ENCODE measurements at places on chromosomes 6 and 20.

DNA sequence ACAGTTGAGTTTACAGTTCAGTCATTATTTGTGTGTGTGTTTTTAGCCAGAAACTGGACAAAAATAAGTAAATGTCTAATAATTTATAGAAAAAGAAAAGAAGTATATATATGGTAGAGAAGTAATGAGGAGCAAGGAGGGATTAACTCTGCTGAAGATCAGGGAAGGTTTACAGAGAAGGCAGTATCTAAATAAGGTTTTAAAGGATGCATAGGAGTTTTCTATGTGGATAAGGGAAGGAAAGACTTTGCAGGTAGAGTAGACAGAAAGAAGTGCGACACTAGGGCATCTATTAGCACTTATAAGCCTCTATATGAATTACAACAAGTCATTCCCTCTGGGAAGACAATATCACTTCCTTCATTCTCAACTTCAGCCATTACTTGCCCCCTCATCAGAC lies 34.3 kb downstream of the ISM1 start:
- no peak for DNase-seq

DNA sequence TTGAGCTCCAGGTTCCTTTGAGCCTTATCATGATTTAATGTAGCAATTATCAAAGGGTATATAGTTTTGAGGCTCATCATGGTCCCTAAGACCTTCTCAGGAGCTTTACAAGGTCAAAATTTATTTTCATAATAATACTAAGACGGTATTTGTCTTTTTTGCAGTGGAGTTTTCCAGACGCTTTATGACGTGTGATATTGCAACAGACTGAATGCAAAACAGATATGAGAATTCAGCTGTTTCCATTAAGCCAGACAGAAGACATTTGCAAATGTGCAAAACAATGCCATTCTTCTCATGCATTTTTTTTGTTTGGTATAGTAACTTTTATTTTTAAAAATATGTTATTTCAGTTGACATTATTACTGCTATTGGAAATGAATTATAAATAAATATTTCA lies 24.7 kb upstream of the CNKSR3 start:
- DNase-seq: no peak

DNA sequence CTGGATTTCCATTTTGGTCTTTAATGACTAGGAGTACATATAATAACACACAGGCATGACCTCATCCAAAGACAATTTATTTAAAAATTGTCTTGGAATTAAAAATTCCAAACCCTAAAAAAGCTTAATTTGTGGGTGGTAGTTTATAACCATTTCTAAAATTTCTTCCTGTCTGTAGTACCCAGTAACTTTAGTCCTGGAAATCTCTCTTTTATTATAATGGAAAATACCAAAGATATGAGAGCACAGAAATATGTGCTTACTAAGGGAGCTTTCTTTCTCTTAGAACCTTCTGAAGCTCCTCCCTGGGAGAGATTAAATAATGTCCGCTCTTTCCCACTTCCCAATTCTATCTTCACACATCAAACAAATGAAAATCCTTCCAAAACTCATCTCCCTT lies 70.5 kb upstream of the PRL start:
- no peak for DNase-seq

DNA sequence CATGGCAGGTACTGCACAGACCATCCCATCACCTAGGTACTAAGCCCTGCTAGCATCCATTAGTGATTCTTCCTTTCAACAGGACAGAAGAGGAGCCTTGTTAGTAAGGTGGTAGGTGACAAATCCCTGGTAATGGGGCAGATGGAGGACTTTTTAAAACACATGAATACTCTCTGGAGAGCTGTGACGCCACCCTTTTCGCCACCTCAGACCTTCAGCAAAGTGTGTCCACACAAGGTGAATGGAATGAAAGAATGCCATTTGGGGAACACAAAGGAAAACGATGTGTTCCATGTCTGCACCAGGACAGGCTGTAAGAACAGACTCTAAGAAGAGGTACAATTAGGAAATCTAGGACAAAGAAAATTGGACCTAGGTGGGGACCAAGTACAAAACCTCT lies 110.5 kb upstream of the CARMIL1 start:
- no peak for DNase-seq

GRCh38 chr6:129280749-129281148 lies 397.8 kb downstream of the LAMA2 start:
- DNase-seq: peak; percentile 21

DNA sequence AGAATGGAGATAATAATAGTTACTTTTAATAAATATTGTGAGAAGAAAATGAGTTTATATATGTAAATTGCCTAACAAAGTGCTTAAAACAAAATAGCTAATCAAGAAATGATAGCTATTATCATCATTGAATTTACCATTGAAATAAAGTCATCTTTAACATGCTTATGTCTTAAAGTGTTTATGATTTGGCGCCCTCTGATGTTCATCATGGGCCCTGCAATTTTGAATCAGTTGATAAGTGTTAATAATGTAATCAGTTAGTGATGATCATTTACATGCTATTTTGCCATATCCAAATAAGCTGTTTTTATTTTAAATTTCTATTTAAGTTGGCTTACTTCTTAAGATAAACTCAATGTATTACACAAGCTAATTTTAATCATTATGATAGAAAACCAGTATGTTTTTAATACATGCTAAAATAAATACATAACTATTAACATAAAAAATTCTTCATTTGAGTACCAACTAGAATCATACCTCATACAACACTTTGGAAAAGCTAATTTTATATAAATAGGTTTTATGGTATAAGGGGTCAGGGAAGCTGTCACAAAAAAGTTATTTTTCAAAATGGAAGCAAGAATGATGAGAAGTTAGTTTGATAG lies 39.2 kb upstream of the TPD52L1 start:
- peak; percentile 22 for DNase-seq

GRCh38 chr6:44960898-44961297 lies 367.2 kb upstream of the RUNX2 start:
- no peak for DNase-seq

- DNase-seq: no peak
Measured at GRCh38 chr20:48310305-48310704, 517.5 kb downstream of the PREX1 start.

All from T-cell (primary cell).